ENCODE measurements at places on chromosomes 4 and X. TPM values are rescaled to one million over a fixed set of nuclear protein-coding genes. Genes with fewer than 3 reads are reported as not detected.

- no peak for DNase-seq
Measured at GRCh38 chr4:102390438-102390837, 45.2 kb upstream of the SLC39A8 start.

UNC5C gene
- total RNA-seq = 0.15 TPM

ADRA2C gene
- total RNA-seq = 12.9 TPM

GRCh38 chrX:40922307-40922706, 162.9 kb upstream of the USP9X start:
- DNase-seq = peak; percentile 68

- no peak for DNase-seq
Measured at GRCh38 chrX:3771766-3772165, 58.3 kb upstream of the PRKX start.

- no peak for DNase-seq
Measured at GRCh38 chr4:165751882-165752281, 121.2 kb upstream of the TLL1 start.

DNA sequence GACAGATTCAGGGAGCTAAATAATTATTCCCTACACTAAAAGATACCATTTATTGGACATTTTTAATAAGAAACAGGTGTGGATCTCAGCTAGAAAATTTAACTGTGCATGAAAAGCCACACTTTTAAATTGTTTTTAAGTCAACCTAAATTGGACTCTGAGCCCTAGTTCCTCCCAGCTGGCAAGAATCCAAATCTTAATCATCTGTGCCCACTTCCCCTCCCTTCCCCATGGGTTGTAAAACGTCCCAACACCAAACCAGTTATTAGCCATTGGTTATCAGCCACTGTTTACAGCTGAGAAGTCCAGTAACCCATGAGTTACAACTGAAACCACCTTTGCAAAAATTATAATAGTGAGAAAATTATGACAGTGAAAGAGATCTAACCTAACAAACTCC, 125.6 kb upstream of the S100G start:
- DNase-seq = no peak

FAM236D gene
- not detected for total RNA-seq

DNA sequence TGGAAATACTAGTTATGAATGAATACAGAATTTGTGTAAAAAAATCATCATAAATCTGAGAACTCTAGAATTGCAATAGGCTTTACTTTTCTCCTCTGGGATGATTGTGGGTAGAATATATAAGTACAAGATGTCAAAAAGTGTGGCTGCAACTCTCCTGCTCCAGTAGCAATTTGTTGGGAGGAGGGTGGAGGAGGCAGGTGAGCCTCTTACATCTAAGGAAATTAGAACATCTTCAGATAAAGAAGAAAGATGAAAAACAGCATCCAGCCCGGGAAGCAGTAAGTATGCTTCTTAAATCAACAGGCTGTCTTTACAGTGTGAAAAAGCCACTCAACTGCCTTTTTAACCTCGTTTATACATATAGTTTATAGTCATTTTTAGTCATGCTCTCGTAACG, 83.7 kb downstream of the ATP8A1 start:
- no peak for DNase-seq

NPY1R gene
- 7.9 TPM for total RNA-seq

- DNase-seq = no peak
Measured at GRCh38 chr4:92733231-92733630, 429.5 kb downstream of the GRID2 start.

SHROOM3 gene
- 52.7 TPM for total RNA-seq

KIT gene
- total RNA-seq = 4.6 TPM

IGSF1 gene
- total RNA-seq = 9.6 TPM

DNA sequence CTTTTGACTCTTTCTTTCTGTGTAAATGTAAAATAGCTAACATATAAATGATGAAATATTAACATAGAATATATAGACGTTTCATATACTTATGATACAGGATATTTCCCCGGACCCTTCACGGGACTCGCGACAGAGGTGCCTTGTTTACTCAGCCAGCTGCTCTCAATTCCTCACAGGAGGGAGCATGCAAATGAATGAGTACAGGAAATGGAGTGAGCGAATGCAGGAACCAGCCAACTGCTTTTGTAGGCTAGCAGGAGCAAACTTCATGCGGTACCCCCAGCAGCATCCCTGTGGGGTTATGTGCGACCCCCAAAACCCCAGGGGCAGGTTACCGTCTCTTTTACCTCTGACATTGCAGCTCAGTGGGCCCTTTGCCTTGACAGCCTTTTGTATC, 110.3 kb upstream of the PDHA2 start:
- DNase-seq = peak; percentile 16

GRCh38 chr4:88613417-88613875, 21.2 kb downstream of the HERC3 start:
- no peak for DNase-seq

GRCh38 chr4:151540728-151541388, 131.9 kb downstream of the FHIP1A start:
- no peak for DNase-seq

Data from neural progenitor cell (in vitro differentiated cells).